ENCODE measurements at places on chromosomes 13 and 19.

DNA sequence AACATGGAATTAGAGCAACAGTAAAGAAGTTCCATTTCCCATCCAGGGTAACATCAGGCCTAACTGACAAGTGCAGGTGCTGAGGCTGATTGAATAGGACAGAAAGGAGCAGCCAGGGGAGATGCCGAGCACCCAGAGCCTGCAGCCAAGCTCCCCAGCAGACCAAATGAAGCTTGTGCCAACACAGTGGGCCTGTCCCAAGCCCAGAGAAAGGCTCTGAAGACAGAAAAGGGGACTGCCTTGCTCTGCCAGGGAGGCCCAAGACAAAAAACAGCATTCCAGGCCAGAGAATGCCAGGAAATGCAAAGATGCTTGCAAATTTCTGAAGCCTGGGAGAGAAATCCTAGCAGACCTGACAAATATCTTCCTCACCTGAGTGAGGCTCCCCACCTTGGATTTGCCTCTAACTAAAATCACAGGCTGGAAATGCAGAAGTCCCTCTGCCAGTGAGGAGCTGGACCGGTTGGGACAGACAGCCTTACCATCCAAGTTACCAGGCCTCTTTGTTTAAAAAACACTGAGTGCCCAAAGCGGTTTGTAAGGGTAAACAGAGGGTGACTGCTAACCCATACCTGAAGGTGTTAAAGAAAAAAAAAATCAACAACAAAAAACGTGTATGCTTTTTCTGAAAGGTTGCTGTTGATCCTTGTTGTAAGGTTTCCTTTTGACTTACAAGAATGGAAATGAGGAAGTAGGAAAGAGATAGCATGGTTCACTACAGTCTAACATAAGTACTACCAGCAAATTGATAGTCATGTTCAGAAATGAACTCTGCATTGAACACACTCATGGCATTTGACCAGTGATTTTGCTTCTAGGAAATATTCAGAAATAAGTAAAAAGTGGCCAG is 11.8 kb upstream of the HMGB1 start:
- no peak for DNase-seq

DNA sequence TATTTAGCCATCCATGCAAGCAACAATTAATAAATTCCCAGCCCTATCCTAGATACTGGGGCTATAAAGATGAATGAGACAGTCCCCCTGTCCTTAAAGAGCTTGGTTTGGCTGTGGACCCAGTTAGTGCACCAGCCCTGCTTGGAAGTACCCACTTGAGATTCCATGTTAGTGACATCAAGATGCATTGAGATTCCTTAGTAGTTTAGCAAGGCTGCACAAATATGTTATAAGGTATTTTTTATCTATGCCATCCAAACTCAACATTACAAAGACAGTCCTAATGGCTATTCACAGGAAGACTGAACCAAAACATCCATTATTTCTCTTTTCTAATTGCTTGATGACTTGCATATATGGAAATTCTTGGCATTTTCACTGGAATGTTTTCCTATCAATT is 48.8 kb upstream of the RAP2A start:
- no peak for DNase-seq

DNA sequence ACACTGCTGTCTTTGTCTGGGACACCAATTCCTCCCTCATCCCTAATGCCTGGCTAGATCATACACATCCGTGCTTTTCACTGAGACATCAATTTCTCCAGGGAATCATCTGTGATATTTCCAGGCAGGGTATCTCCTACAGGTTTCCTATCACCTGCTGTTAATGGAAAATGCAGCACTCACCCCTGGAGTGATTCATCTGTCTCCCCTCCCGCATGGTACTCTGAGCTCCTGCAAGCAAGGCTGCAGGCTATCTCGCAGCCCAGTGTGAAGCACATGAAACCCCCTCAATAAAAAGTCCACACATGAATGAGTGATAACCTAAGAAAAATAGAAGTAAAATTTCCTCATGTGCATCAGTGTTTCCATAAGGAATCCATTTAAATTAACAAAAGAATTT is 38.5 kb downstream of the SERTM1 start:
- no peak for DNase-seq

DNA sequence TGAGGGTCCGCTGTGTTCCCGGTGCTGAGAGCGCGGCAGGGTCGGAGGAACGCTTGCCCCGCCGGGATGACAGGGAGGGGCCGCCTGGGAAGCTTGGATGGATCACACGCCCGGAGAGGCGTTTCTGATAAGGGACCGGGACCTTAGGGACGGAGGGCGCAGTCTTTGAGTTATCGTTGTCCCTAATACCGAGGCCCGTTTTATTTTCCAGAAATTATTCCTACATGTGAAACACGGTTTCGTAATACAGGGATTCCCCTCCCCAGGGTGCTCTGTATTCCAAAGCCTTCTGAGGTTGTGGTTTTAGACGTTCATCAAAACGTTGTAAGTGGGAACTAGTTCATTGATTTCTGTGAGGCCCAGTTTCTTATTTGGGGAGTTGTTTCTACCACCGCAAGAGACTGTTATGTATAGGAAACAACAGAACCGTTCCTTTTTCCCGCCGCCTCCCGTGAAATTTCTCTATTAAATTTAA is 752 bp downstream of the PDCD5 start:
- no peak for DNase-seq
